ENCODE measurements at places on chromosomes 2 and 18.

DNA sequence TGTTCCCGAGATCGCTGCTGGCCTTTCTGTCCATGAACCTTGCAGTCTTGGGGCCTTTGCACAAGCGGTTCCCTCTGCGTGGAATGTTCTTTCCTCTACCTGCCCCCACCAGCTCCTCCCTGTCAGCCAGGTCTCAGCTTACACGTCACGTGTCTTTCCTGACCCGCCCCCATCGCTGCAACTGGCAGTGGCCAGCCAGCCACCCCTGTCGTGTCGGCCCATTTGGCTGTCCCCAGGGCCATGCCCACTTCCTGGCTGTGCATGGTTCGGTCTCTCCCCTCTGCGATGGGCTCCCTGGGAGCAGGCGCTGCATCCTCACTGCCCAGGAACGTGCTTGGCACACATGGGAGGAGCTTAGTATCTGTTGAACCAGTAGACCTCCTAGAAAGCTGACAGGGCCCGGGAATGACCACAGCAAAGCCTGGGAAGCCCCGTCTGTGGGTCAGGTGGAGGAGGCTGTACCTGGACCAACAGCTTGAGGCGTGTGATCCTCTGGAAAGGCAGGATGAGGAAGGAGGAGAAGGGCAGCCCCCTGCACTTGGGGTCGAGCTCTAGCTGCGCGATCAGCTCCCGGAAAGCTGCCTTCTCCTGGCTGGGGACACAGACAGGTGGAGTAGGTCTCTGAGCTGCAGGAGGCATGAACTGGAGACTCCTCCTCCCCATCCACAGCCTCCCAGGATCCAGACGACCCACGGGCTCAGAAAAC lies 21.0 kb downstream of the SNORC start:
- no peak for DNase-seq

DNA sequence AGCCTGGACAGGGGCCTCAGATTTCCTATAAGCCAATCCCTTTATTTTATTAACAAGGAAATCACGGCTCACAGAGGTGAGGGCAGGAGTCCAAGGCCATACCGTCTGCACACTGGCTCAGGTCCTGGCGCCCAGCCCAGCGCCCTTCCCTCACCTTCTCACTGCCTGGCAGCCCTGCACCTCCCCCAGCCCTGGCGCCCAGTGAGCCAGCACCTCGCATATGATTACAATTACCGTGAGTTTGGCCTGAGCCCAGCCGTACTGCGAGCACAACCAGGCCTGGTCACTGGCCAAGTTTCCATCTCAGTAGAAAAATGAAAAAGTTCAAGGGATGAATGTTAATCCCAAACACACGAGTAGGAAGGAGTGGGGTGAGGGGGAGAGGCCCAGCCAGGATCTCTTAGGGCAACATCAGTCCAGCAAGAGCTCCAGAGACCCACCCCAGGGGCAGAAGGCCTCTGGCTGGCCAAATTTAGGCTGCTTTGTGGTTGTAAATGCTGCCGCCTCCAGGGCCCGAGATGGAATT lies 68.4 kb downstream of the MCFD2 start:
- no peak for DNase-seq

GRCh38 chr18:37409878-37410277 lies 155.7 kb downstream of the CELF4 start:
- DNase-seq, result no peak

GRCh38 chr2:69177063-69177771 lies 164.2 kb downstream of the ANTXR1 start:
- DNase-seq, result no peak

- DNase-seq, result no peak
Observed at GRCh38 chr18:49168281-49168985, 217.7 kb upstream of the SMAD7 start.

DNA sequence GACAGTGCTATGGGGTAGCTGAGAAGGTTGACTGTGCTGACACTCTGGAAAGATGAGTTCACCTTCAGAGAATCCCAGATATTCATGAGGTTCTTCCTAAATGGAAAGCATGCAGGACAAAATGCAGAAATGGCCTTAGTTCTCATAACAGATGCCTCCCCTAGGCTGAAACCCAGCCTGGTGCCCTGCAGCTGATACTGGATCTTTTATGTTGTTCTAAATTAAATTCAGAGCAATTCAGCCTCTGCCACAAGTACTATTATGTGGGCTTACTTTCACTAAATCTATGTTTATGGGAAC lies 172.0 kb upstream of the SERPINE2 start:
- no peak for DNase-seq

DNA sequence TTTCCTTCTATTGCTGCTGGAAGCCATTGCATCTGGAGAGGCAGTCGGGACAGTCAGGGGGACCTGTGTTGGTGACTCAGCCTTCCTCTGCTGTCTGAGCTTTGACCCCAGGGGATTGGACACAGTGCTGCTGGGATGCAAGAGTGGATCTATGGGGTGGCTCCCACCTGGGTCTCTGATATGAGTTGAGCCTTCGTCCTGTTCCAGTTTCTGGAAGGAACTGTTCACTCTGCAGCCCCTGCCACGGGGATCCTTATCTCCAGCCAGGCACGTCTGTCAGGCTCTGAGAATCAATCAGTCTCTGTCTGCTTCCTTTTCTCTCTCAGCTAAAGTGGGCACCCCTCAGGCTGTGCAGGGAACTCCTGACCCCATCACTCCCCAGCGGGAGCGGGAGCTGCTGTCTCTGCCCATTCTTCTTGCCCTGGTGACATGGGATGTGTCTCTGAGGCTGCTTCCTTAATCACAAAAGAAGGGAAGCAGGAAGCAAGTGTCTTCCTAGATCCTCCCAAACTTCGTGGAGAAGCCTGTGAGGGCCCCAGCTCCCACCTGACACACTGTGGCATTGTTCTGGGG lies 51.7 kb downstream of the ARHGAP28 start:
- DNase-seq, result no peak

GRCh38 chr2:84022810-84023431 lies 436.2 kb downstream of the SUCLG1 start:
- peak; percentile 5 for DNase-seq

DNA sequence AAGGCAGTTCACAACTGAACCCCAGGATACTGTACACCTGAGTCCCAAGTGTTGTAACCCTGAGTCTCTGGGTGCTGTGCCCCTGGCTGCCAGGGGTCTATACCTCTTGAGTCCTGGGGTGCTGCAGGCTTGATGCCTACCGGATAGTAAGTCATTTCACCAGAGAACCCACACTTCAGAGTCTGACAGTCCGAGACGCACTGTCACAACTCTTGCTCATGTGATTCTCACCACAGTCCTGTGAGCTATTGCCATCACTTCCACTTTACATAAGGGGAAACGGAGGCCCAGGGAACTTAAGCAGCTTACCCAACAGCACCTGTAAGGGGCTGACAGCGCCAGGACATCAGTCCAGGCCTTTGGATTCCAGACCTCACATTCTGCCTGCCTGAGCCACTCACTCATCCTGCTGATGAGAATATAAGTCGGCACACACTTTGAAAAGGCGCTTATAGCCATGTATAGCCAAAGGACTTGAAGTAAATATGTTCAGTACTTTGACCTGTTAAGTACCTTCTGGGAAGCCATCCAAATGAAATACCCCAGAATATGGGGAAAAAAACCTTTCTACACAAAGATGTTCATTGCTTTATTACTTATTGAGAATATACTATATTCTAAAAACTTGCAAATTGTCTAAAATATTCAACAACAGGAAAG lies 180.7 kb upstream of the ID2 start:
- no peak for DNase-seq

DNA sequence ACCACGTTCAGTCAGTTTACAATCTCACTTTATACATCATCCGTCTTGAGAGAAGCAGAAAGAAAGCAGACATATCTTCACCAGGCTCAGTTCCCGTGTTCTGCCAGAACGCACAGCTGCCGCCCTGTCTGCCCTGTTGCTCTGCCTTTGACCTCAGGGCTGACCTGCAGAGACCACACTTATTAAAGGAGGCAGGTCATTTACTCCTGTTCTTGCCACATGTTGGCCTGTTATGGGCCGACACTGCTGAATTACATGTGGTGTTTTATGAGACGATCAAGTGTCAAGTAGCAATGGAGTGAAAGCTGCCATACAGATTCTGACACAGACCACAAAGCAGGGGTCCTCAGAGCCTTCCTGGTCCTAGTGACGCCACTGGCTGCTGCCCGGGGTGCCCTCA lies 232.2 kb downstream of the TTC32 start:
- DNase-seq, result no peak

- DNase-seq, result no peak
Observed at GRCh38 chr18:3692691-3693090, 242.7 kb downstream of the TGIF1 start.

- no peak for DNase-seq
Observed at GRCh38 chr2:218924757-218925156, 34.7 kb upstream of the CDK5R2 start.

GRCh38 chr18:12862467-12862866 lies 21.6 kb downstream of the PTPN2 start:
- DNase-seq, result no peak

GRCh38 chr2:142130111-142131009 lies 456 bp downstream of the LRP1B start:
- DNase-seq, result no peak

GRCh38 chr2:144683107-144683753 lies 163.3 kb upstream of the ZEB2 start:
- no peak for DNase-seq

DNA sequence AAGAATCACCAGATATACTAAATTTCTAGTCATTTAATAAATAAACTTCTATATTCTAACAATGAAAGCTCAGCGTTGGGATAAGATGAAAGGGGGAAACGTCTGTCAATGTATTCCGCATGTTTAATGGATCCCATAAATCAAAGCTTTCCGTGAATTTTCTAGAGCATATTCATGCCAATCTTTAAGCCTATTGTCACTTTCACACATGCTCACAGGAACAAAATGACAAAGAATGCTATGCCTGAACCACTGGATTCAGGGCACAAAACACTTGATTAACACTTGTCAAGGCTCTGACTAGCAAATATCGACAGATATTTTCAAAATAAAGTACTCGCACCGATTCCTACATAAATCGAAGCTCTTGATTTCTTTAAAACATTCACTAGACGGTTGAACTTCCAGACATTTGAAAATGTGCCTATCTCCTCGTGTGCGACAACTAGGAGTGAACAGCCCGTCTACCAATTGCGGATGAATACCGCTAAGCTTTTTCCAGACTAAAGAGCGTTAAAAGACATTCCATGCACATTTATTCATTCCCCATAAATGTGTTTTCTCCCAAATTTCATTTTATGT lies 1.8 kb downstream of the TLK1 start:
- no peak for DNase-seq

GRCh38 chr2:1683297-1683696 lies 61.0 kb downstream of the PXDN start:
- no peak for DNase-seq

DNA sequence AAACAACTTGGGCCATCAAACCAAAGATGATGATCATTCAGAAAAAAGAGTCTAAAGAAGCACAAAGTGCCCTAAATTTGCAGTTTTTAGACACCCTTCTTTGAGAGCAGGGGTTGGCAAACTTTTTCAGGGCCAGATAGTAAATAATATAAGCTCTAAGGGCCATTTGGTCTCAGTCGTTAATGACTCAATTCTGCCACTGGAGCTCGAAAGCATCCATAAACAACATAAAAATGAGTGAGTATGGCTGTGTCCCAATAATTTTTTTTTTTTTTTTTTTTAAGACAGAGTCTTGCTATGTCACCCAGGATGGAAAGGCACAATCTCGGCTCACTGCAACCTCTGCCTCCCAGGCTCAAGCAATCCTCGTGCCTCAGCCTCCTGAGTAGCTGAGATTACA lies 152.3 kb downstream of the DTNB start:
- DNase-seq, result no peak

DNA sequence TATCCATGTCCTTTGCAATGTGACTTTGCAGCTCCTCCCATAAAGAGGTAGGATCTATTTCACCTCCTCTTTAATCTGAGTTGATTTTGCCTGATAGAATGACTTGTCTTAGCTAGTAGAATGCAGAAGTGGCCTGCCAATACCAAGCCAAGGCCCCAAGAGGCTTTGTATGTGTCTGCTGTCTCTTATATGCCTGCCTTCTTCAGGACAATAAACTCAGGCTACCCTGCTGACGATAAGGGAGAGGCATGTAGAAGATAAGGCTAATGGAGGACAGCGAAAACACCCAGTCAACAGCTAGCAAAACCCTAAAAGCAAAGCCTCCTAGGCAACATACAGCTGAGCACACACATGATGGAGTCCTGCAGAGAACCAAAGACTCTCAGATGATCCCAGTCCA lies 1.8 kb upstream of the ZC3H8 start:
- DNase-seq, result no peak

- no peak for DNase-seq
Observed at GRCh38 chr18:78006006-78006773, 756.5 kb downstream of the GALR1 start.

- no peak for DNase-seq
Observed at GRCh38 chr2:133809485-133809884, 241.2 kb upstream of the NCKAP5 start.

All from stimulated activated CD4-positive, alpha-beta T cell treated with anti-CD3 and anti-CD28 coated beads, Interleukin-1b, Interleukin-23, amount 100 ng/mL, for 24 hours (primary cell).